Fibroblast of skin of right biceps (primary cell): ENCODE measurements at places on chromosomes 1 and 21.

DNA sequence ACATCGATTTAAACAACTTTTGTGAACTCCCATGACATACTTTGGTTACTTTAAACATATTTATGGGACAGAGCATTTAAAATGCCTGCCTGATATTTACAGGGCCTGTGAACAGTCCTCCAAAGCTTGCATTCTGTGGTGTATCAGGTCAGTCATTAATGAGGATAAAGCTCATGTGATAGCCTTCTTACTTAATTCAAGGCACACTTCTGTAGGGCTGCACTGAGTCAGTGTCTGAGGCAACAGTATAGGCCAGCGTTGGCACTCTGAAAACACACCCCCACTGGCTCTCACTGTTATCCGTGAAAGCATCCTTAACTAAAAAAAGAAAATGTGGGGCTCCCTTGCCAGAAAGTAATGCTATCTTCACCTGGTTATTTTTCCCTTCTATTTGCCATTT lies 200.0 kb downstream of the NFIA start:
- DNase-seq = no peak

DNA sequence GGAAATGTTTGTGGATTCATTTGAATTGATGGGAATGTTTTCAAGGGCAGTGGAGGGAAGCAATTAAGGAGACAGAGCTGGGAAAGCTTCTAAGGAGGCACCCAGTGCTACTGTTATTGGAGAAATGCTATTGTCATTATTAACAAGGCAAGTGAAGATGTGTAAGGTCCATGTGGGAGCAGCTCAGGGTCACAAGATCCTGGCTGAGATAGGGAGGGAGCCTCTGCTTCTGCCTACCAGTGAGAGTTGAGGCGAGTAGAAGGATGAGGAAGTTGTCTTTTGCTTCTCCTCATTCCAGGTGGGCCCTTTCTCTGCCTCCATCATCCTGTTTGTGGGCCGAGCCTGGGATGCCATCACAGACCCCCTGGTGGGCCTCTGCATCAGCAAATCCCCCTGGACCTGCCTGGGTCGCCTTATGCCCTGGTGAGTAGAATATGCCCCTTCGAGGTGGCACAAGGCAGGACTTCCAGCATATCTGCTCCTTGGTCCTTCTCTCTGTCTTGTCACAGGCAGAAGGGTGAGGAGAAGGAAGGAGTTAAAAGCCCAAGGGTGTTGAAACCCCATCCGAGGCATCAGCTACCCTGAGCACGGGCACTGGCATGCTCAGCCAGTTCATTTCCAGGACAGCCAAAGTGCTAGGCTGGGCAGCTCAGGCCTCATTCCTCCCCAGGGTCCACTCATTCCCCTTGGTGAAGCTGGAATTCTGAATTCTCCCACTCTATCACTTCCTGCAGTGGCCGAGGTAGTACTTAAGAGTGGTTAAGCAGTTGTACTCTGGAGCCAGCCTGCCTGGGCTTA lies 3.7 kb downstream of the MFSD2A start:
- no peak for DNase-seq

DNA sequence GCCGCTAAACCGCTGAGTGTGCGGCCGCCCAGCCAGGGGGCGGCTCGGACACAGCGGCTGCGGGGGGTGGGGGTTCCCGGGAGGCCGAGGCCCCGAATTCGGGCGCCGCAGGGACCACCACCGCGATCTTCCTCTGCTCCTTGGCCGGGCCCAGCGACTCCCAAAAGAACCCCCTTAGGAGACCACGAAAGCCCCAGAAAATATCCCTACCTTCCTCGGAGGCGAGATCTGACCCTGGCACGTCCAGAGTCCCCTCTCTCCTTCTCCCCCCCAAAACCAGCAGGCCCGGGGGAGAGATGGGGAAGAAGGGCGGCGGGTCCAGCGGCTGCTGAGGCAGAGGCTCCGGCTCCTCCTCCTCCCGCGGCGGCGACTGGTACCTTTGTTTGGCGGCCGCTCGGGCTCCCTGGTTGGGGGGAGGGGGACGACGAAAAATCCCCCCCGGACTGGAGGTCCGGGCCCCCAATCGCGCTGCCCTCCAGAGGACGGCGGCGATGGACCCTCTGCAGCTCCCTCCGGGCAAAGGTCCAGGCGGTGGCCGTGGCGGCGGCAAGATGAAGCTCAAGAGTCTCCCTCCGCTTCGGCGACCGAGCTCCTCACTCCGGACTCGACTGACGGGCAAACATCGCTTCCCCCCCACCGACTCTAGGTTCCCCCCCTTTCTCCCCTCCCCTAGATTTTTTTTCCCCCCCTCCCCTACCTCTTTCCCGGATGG lies at the start of gene ARID4B:
TSS of gene ARID4B (minus strand) at position 621 of the 712 bp plus-strand sequence. CDS start 1,260 bp downstream, outside the sequence.
- DNase-seq = no peak

DNA sequence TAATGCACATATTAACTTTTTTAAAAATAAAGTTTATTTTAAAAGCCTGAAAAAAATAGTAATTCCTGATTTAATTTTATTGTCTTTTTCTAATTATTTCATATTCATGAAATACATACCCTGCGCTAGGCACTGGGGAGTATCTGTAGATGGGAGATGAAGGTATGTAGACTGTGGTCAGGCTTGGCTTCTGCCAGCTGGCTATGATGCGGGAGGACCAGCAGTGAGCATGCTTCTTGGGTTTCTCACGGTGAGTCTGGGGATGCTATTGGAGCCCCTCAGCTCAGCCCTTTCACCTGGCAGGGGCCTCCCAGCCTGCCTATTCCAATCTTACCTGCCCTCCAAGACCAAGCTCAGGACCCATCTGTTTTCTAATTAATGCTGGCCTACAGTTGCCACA lies 138.4 kb downstream of the NOS1AP start:
- no peak for DNase-seq

GRCh38 chr1:77845951-77846350 lies 42.5 kb upstream of the NEXN start:
- no peak for DNase-seq

GRCh38 chr1:63277195-63278192 lies 44.9 kb upstream of the FOXD3 start:
- no peak for DNase-seq

DNA sequence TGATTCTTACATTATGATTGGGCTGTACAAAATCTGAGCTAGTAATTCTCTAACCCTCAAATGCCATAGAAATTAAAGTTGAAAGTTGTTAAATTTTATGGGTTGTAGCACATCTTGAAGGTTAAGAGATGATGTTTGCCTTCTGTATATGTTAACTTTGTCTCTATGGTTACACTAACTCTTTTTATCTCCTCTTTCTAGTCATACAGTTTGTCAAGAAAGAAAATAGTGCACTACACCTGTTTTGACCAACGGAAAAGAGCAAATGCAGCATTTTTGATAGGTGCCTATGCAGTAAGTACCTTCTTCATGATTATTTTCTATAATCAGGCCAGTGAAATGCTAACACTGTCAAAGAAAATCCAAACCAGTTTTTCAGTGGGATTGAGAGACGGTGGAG lies 38.2 kb downstream of the CDC14A start:
- DNase-seq = no peak

GRCh38 chr1:196609370-196609737 lies 1.1 kb upstream of the KCNT2 start:
- DNase-seq = no peak

DNA sequence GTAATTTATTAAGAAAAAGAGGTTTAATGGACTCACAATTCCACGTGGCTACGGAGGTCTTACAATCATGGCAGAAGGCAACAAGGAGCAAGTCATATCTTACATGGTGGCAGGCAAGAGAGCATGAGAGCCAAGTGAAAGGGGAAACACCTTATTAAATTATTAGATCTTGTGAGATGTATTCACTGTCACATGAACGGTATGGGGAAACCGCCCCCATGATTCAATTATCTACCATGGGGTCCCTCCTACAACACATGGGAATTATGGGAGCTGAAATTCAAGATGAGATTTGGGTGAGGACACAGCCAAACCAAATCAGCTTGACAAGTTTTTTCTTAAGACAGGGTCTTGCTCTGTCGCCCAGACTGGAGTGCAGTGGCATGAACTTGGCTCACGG lies 14.3 kb downstream of the DAP3 start:
- no peak for DNase-seq

DNA sequence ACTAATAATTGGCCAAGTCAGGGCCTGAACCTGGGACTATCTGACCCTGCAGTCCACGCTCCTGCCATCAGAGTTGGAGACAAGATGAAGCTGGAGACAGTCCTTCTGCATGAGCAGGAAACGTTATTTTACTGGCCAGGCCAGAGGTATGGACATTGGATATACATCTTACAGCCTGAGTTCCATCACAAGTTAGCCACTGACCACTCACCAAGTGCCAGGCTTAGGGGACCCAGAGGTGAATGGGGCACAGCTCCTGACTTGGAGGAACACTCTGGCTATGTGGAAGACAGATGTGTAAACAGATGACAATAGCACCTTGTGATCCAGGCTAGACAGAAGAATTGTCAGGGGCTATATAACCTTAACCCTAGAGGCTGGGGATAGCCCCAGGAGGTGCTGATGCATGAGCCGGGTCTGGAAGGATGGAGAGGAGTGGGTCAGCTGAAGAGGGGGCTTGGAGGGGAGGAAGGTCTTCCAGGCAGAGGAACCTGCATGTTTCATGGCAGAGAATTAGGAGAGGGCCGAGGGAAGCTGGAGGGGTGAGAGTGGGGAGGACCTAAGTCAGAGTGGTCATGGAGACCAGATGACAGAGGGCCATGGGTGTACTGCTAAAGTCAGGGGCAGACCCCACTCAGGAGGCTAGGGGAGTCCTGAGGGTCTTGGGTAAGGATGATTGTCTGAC lies 52.5 kb upstream of the DMRTB1 start:
- no peak for DNase-seq

- peak; percentile 22 for DNase-seq
These were observed 304.0 kb downstream of the HHIPL2 start for GRCh38 chr1:222243902-222244301.

DNA sequence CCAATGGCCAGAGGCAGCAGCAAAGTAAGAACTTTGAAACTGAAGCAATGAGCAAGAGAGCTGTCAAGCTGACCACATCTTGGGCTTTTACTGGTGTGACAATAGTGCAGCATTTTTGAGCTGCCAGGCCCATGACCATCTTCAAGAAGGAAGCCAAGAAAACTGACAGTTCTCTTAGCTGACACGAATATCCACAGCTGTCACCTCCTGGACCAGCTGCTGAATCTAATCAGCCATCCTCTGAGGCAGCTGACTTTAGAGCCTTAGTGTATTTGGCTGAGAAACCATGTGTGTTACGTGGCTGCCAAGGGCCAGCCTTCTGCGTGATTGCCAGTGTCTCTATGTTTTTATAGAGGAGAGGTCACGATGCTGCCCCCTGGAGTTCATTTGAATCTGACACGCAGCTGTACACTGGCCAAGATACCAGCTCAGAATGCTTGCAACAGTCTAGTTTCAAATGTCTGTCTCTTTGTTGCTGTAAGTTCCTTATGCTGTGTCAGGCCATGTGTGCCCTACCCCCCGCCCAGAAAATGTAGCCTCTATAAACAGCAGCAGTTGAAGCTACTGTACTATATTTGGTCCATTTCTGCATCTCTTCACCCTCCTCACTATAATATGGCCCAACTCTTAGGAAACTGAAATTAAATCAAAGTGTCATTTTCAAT lies 39.7 kb downstream of the PALMD start:
- peak; percentile 80 for DNase-seq
